Smooth muscle cell of the umbilical artery (primary cell): ENCODE measurements at places on chromosomes 11 and 22. TPM values are rescaled to one million over a fixed set of nuclear protein-coding genes. Genes with fewer than 3 reads are reported as not detected.

Gene WBP2NL
- 0.59 and 0.60 TPM in 2 replicates for total RNA-seq

Gene NEFH
- 0.59 and 1.0 TPM in 2 replicates for total RNA-seq

Gene ANO5
- total RNA-seq, result not detected in 2 replicates

Gene EHF
- 1.2 and 16.0 TPM in 2 replicates for total RNA-seq

Gene ASRGL1
- total RNA-seq, result 0.30 and 0.78 TPM in 2 replicates
